Stimulated activated CD8-positive, alpha-beta memory T cell treated with anti-CD3 and anti-CD28 coated beads, Interleukin-4, amount 100 ng/mL, for 1 hour (primary cell): ENCODE measurements at places on chromosomes 1 and 21.

DNA sequence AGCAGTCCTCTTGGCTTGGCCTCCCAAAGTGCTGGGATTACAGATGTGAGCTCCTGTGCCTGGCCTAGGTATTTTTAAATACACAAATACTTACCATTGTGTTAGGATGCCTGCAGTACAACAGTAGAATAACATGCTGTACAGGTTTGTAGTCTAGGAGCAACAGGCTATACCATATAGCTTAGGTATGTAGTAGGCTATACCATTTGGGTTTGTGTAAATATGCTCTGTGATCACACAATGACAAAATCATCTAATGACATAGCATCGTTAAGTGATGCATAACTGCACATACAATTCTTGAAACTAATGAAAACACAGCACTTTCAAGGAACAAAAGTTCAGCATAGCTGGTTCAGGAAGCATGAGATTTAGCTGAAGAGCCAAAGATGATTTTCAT, 12.7 kb downstream of the POU2F1 start:
- DNase-seq, result no peak

DNA sequence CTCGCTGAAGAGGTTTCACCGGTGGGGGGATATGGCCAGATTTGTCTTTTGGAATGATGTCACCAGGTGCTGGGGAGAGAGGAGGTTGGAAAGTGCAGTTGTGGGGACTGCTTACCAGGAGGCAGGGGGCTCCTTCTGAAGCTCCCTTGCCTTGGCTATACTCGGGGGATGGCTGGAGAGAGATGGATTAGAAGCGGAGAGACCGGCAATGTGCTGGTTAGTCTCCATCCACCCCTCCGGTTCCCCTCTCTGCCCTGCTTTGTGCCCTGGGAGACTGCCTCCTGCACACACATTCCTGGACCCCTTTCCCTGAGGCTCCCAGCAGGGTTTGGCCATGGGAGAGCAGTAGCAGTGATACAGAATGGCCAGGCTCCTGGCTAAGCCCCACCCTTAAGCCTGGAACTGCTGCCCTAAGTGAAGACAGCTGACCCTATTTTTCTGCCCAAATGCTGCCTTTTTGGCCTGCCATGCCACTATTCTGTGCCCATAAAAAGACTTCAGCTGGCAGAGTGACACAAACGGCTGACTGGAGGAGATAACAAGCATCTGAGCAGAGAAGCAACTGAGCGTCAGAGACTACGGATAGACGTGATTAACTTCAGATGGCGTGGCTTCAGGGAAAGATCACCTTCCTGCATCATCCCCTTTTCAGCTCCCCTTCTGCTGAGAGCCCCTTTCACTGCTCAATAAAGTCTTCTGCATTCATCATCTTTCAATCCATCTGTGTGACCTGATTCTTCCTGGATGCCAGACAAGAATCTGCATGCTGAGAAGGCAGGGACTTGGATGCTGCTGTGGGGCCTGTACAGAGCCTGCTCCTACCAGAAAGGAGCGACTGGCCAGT, 14.5 kb upstream of the VPS13D start:
- DNase-seq, result no peak

DNA sequence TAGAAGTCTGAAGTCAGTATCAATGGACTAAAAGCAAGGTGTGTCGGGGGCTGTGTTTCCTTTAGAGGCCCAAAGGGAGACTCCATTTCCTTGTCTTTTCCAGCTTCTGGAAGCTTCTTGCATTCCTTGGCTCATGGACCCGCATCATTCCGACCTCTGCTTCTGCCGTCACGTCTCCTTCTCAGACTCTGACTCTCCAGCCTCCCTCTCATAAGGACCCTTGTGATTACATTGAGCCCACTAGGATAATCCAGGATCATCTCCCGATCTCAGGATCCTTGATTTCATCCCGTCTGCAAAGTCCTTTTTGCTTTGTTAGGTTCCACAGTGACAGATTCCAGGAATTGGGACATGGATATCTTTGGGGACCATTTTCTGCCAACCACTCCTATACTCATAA, 265.8 kb upstream of the CSF3R start:
- DNase-seq, result no peak

GRCh38 chr1:204651843-204652421, 33.6 kb downstream of the LRRN2 start:
- no peak for DNase-seq

DNA sequence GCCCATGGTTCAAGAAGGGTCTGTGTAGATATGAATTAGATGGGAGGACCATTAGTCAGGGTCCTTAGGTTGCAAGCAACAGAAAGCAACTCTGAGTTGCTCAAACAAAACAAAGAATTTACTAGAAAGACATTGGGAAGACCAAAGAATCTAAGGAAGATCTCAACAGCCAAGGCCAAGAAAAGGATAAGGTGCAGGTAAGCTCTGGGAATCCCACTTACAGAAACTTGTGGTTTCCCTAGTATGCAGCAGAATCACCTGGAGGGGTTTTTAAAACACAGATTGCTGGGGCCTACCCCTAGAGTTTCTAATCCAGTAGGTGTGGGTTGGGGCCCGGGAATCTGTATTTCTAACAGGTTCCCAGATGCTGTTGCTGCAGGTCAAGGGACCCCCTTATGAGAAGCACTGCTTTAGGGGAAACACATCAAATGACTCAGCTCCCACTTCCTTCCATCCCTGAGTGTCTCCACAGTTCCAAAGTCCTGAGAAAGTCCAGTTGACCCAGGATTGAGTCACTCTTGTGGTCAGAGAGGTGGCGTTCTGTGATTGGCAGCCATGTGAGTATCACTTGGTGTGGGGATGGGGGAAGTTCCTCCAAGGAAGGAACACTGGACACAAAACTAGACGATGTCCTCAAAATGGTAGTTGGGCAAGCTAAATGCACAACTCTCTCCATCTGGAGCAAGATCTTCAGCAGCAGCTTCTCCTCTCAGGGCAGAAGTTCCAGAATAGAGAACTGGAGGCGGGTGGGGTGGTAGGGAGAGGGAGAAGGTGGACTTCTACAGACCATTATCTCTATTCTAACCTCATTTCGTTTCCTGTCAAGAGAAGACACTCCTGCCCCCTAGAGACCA, 24.2 kb upstream of the EYA3 start:
- no peak for DNase-seq

DNA sequence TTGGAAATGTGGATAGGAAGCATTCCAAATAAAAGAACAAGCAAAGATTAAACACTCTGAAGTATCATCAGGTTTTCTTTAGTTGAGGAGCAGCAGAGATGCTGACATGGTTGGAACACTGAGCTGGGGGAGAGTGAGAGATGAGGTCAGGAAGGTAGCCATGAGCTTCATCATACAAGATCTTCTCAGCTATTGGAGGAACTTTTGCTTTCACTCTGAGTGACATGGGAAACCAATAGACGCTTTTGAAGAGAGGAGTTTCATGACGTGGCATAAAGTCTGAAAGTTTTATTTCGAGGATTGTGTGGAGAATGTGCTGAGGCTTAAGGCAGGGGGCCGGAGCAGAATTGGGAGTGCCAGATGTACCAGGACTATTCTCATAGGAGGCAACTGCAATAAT, 616.2 kb upstream of the CAMK1G start:
- DNase-seq, result no peak

- no peak for DNase-seq
Observed at GRCh38 chr1:56811331-56811730, 7.9 kb downstream of the FYB2 start.

DNA sequence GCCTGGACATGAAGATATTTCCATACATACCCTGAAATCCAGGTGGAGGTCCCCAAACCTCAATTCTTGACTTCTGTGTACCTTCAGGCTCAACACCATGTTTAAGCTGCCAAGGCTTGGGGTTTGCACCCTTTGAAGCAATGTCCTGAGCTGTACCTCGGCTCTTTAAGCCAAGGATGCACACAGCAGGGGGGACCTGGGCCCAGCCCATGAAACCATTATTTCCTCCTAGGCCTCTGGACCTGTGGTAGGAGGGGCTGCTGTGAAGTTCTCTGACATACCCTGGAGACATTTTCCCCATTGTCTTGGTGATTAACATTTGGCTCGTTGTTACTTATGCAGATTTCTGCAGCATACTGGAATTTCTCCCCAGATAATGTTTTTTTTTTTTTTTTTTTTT, 184.3 kb upstream of the RGS18 start:
- DNase-seq, result no peak

GRCh38 chr1:208541225-208541855, 297.2 kb upstream of the PLXNA2 start:
- no peak for DNase-seq

GRCh38 chr1:228697207-228698016, 37.9 kb upstream of the RHOU start:
- no peak for DNase-seq

DNA sequence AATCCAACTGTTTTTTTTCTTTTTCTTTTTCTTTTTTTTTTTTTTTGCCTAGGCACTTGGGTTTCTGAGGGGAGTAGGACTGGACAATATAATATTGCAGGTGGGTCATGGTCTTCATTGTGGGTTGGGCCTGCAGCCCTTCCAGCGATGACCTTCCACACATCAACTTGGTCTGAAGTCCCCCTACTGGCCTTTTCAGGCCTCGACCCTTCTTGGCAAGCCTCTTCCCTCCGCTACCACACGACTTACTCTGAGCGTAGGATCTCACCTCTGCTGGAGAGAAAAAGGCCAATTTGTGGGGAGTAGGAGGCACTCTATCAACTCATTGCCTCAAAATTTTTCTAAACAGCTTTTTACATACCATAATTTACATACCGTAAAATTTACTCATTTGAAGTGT, 51.1 kb upstream of the GRIK3 start:
- DNase-seq, result no peak

DNA sequence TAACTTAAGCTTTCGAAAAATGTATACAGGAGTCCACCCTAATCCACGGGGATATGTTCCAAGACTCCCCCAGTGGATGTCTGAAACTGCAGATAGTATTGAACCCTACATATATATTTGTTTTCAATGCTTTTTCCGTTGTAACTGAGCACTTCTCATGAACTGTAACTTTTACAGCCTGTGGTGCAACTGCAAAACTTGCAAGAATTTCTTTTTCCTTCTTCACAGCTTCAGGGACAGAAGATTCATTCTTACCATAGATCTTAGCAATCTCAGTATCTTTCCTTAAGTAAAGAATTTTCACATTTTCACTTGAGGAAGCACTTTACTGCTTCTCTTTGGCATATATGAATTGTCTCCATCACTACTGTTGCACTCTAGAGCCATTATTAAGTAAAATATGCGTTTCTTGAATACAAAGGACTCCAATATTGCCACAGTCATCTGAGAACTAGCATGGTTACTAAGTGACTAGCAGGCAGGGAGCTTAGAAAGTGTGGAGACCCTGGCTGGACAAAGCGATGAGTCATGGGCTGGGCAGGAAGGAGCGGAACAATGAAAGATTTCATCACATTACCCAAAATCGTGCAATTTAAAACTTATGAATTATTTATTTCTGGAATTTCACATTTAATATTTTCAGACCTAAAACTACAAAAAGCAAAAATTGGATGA, 14.1 kb downstream of the DPYD start:
- no peak for DNase-seq

GRCh38 chr21:15617964-15618363, 111.8 kb upstream of the USP25 start:
- DNase-seq, result no peak
